Right atrium auricular region (tissue), 2 donors: ENCODE measurements at places on chromosomes 1 and 21.

GRCh38 chr1:64653466-64653865 is 91.4 kb upstream of the RAVER2 start:
- no peak for DNase-seq
- H3K27me3 ChIP-seq = no peaks in the 10 kb centered on the region
- H3K36me3 ChIP-seq = no peaks in the 10 kb centered on the region
- H3K4me1 ChIP-seq = no peaks in the 10 kb centered on the region

DNA sequence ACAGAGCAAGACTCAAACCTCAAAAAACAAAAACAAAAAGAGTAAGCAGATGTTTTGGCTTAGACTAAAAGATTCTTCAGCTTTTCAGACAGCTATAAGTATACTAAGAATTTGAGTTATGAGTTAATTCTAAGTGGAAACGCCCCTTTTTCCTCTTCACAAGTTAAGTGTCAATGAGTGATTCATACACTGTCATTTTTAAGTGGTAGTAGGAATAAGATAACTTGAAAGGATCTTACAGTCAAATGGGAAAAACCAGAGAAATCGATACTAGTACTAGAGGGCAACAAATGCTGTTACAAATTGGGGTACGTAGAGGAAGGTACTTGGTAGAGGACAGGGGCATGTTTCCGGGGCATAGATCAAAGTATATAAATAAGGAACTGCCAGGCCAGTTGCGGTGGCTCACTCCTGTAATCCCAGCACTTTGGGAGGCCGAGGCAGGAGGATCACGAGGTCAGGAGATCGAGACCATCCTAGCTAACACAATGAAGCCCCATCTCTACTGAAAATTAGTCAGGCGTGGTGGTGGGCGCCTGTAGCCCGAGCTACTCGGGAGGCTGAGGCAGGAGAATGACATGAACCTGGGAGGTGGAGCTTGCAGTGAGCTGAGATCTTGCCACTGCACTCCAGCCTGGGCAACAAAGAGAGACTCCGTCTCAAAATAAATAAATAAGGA is 7.4 kb downstream of the H3-3A start:
- no peak for DNase-seq
- H3K4me3 ChIP-seq = no peak overlapping the region
- H3K27ac ChIP-seq = no peak overlapping the region
- H3K36me3 ChIP-seq = peaks cover 57% of the 10 kb centered on the region
- H3K4me1 ChIP-seq = peaks cover 45% of the 10 kb centered on the region

DNA sequence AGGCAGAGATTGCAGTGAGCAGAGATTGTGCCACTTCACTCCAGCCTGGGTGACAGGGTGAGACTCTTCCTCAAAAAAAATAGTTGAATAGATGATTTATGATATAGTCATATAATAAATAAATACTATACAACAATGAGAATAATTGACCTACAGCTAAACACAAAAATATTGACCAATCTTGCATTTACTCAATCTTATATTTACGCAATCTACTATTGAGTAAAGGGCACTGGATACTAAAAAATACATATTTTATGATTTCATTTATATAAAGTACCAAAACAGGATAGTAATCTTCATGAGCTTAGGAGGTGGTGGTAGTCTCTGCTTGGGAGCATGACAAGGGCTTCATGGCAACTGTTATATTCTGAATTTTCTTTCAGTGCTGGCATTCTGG is 19.1 kb upstream of the GBP3 start:
- no peaks in the 10 kb centered on the region for H3K36me3 ChIP-seq
- no peaks in the 10 kb centered on the region for H3K27me3 ChIP-seq
- H3K4me3 ChIP-seq = no peak overlapping the region
- no peak for DNase-seq

DNA sequence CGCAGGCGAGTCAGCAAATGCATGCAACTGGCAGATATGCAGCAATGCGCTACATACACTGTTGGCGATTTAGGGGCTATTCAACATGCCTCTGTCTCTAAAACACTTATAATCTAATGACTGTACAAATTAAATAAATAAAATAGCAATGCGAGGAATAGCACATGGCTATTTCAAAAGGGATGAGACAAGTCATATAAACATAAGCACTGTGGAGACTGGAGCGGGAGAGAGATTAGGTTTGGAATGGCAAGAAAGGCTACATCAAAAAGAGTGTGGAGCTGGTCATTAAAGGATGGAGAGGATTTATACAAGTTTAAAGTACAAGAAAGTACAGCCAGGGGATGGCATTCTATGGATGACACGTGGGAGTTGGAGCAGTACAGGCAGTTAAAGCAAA is 523.5 kb upstream of the CAMK1G start:
- H3K4me1 ChIP-seq = no peaks in the 10 kb centered on the region
- H3K4me3 ChIP-seq = no peak overlapping the region
- H3K36me3 ChIP-seq = no peaks in the 10 kb centered on the region
- no peaks in the 10 kb centered on the region for H3K27me3 ChIP-seq
- DNase-seq = no peak

GRCh38 chr1:210151052-210151672 is 81.4 kb upstream of the SERTAD4 start:
- no peak overlapping the region for H3K27ac ChIP-seq
- no peak overlapping the region for H3K4me3 ChIP-seq
- DNase-seq = no peak
- H3K36me3 ChIP-seq = no peaks in the 10 kb centered on the region

- no peak overlapping the region for H3K4me3 ChIP-seq
- H3K4me1 ChIP-seq = no peaks in the 10 kb centered on the region
- H3K27ac ChIP-seq = no peak overlapping the region
- no peaks in the 10 kb centered on the region for H3K27me3 ChIP-seq
Measured at GRCh38 chr1:186540521-186540920, 79.6 kb upstream of the PDC start.

GRCh38 chr1:24420547-24420946 is 4.9 kb downstream of the NIPAL3 start:
- no peaks in the 10 kb centered on the region for H3K36me3 ChIP-seq
- no peak for DNase-seq
- H3K4me3 ChIP-seq = no peak overlapping the region

DNA sequence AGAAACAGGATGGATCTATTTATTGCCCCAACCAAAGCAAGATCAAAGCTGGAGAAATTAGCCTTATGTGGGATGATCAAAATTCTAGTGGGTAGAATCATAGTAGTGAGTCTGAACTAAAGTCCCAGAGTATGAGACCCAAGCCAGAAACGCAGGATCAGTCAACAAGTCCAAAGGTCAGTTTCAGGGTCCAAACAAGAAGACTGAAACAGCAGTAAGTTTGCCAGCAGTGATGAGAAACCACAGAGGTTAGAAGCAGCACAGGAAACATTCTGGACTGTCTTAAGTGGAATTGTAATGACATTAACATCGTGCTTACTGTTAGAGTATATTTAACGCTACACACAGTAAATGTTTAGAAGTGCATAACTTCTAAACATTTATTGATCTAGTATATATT is 251.0 kb downstream of the LRRIQ3 start:
- no peaks in the 10 kb centered on the region for H3K4me1 ChIP-seq
- no peak overlapping the region for H3K4me3 ChIP-seq
- H3K36me3 ChIP-seq = no peaks in the 10 kb centered on the region
- no peak for DNase-seq

DNA sequence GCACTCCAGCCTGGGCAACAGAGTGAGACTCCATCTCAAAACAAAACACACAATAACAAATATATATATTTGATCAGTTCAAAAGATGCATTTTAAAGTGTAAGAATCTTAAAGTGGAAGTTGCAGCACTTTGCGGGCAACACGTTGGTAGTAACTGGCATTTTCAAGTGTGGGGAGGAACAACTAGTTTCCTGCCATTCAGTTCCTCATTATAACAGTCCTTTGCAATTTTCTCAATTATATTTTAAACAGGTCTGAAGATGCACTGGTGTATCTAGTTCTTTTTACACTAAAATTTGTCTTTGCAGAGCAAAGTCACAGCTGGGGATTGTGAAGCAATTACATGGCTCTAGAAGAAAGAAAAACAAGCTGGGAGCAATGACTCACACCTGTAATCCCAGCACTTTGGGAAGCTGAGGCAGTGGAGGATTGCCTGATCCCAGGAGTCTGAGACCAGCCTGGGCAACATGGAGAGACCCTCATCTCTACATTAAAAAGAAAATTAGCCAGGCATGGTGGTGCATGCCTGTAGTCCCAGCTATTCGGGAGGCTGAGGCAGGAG is 25.3 kb downstream of the RRAGC start:
- no peaks in the 10 kb centered on the region for H3K4me1 ChIP-seq

DNA sequence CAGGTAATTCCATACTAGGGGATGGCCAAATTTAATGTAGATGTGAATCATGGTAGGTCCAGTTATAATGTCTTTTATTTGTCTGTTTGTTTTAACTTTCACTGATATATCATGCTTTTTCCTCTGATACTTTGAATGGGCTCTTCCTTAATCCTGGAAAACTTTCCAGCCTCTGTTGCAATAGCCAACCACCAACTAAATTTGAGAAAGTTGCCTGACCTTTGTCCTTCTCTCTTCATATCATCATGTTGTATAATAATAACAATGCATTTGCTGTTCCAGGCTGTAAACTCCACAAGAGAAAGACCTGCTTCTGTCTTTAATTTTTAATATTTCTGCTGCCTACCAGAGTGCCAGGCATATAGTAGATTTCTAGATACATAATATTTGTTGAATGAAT is 146.1 kb downstream of the HMCN1 start:
- no peaks in the 10 kb centered on the region for H3K4me1 ChIP-seq
- H3K4me3 ChIP-seq = no peak overlapping the region
- peak overlapping the region; percentile 26 for H3K27ac ChIP-seq

DNA sequence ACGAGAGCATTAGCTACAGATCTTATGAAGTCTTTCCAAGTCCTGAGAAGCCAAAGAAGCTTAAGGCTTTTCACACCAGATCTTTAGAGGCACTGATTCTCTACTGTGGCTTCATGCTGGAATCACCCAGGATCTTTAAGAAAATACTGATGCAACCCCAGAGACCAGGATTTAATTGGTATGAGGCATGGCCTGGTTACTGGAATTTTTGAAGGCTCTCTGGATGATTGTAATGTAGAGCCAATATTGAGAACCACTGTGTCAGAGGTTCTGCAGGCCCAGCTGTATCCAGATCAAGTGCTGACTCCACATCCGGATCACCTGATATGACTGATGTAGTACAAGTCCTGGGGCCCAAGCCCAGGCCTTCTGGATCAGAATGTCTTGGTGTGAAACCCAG is 105.7 kb downstream of the PLPPR5 start:
- H3K4me3 ChIP-seq = no peak overlapping the region
- H3K27me3 ChIP-seq = no peaks in the 10 kb centered on the region
- H3K36me3 ChIP-seq = no peaks in the 10 kb centered on the region
- no peak overlapping the region for H3K27ac ChIP-seq
- no peak for DNase-seq
- no peaks in the 10 kb centered on the region for H3K4me1 ChIP-seq

DNA sequence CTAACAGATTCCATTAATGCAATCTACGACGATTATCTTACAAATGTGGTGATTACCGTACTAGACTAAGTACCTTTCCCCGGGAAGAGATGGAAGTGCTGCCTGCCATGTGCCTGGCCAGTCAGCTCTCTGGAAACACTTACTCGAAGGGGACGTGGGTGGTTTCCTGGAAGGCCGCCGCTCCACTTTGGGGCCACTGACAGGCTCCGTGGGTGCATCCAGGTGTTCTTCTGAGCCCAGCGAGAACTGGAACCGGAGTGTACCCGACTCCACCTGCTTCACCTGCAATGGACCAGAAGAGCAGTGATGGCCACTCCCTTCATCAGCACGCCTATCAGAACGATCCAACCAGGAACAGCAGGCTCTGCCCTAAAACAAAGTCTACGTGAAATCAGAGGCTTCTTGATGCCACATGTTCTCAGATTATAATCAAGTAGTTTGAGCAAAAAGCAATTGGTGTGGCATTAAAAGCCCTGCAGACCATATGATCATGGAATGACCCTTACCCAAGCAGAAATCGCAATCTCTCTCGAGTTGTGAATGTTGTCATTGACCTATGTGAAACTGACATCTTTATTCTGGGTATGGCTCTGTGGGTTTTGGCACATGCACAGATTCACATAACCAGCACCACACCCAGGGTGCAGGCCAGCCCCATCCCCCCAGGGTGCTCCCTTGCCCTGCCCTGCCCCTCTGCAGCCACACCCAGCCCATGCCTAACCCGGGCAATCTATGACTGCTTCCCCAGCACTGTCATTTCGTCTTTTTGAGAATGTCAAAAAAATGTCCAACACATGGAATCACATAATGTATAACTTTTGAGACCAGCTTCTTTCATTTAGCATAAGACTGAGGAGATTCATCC is 64.5 kb downstream of the NPHP4 start:
- peak; percentile 18 for DNase-seq
- peaks cover 12% of the 10 kb centered on the region for H3K36me3 ChIP-seq
- H3K4me1 ChIP-seq = no peaks in the 10 kb centered on the region
- H3K4me3 ChIP-seq = no peak overlapping the region
- no peaks in the 10 kb centered on the region for H3K27me3 ChIP-seq

- no peak overlapping the region for H3K27ac ChIP-seq
- no peaks in the 10 kb centered on the region for H3K27me3 ChIP-seq
- no peak overlapping the region for H3K4me3 ChIP-seq
- no peak for DNase-seq
Measured at GRCh38 chr21:34722684-34723300, 54.0 kb downstream of the CLIC6 start.

- H3K27me3 ChIP-seq = no peaks in the 10 kb centered on the region
- H3K27ac ChIP-seq = peak overlapping the region; percentile 45
Measured at GRCh38 chr1:155392898-155393411, 72.3 kb downstream of the RUSC1 start.

DNA sequence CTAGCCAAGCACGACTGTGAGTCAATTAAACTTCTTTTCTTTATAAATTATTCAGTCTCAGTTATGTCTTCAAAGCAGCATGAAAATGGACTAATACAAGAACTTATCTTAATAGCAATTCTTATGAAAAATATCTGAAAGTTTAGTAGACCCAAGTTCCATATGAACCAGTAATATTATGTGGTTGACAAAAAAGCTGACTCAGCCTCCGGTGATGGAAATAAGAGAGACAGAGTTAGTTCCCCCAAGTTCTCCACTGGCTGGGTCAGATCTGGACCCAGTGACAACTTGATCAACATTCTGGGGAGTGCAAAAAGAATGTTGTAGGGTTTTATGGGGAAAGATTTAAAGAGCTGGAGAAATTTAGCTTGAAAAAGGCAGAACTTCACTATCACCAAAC is 72.5 kb upstream of the DNAH14 start:
- H3K4me1 ChIP-seq = no peaks in the 10 kb centered on the region
- no peaks in the 10 kb centered on the region for H3K36me3 ChIP-seq
- H3K27ac ChIP-seq = no peak overlapping the region
- no peaks in the 10 kb centered on the region for H3K27me3 ChIP-seq
- DNase-seq = no peak

DNA sequence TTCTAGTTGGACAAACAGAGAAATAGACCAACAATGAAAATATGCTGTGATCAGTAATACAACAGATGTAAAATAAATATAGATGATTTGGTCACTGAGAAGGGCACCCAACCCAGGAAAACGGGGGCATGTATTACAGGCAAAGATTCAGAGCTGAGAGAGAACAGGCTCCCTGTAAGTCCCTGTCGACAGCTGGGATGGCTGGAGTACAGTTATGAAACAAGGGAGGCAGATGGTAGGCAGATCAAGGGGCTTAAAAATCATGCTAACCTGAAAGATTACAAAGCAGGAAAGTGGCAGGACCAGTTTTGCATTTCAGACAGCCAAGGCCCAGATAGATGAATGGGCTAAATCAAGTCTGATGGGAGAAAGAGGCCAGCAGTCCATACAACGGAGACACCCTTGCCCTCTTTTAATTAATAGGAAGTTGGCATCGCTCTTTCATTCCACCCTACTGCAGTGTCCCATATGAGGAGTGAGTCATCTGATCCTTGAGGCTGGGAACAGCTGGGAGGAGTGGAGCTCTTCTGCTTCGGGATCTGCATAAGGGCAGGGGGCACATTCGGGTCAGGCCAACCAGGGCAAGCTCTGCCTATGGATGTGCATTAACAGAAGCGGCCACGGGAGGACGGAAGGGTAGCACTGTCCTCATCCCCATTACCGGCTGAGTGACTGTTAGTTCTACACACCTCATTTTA is 171.1 kb downstream of the DAB1 start:
- H3K36me3 ChIP-seq = no peaks in the 10 kb centered on the region
- no peaks in the 10 kb centered on the region for H3K27me3 ChIP-seq
- DNase-seq = no peak
- no peak overlapping the region for H3K4me3 ChIP-seq
